ENCODE measurements at places on chromosomes 11 and 22.

- DNase-seq = no peak
These were observed 225.6 kb upstream of the E2F8 start for GRCh38 chr11:19466314-19466713.

DNA sequence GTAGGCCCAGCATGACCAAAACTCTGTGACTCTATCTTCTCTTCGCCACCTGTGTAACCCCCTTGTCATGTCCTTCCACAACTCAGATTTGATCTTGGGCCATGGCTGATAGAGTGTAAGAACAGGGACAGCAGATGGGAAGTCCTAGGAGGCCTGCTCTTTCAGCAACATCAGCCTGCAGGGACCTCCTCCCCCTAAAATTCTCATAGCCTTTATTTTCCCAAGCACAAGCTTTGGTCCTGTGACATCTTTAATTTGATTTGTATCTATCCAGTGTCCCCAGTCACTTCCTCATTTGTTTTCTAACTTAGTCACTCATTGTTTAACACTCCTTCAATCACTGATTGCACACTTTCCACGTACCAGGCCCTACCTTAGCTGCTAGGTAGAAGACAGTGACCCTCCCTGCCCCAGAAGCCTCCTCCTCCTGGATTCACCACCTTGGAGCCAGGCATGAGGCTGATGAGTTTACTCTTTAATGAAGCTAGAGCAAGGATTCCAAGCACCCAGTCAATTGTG lies 5.3 kb downstream of the UBQLN3 start:
- DNase-seq = no peak

GRCh38 chr11:45248501-45249011 lies 37.6 kb downstream of the SYT13 start:
- DNase-seq = no peak

DNA sequence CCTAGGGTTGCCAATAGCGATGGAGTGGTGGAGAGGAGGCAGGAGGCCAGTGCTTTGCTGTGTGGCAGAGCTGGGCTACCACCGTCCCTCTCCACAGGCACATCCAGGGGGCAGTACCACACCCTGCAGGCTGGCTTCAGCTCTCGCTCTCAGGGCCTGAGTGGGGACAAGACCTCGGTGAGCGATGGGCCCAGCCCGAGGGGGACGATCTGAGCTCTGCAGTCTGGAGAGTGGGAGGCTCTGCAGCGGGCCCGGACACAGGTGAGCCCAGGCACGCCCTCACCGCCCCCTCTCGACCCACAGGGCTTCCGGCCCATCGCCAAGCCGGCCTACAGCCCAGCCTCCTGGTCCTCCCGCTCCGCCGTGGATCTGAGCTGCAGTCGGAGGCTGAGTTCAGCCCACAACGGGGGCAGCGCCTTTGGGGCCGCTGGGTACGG lies 2.5 kb downstream of the PKP3 start:
- no peak for DNase-seq

GRCh38 chr11:66251809-66252208 lies 16.6 kb upstream of the RAB1B start:
- DNase-seq = no peak

GRCh38 chr22:22111267-22111751 lies 128.7 kb upstream of the TOP3B start:
- peak; percentile 24 for DNase-seq

- no peak for DNase-seq
These were observed 11.5 kb upstream of the ZC3H12C start for GRCh38 chr11:110081462-110082376.

- DNase-seq = no peak
These were observed 10.7 kb downstream of the OLFML1 start for GRCh38 chr11:7495882-7496551.

DNA sequence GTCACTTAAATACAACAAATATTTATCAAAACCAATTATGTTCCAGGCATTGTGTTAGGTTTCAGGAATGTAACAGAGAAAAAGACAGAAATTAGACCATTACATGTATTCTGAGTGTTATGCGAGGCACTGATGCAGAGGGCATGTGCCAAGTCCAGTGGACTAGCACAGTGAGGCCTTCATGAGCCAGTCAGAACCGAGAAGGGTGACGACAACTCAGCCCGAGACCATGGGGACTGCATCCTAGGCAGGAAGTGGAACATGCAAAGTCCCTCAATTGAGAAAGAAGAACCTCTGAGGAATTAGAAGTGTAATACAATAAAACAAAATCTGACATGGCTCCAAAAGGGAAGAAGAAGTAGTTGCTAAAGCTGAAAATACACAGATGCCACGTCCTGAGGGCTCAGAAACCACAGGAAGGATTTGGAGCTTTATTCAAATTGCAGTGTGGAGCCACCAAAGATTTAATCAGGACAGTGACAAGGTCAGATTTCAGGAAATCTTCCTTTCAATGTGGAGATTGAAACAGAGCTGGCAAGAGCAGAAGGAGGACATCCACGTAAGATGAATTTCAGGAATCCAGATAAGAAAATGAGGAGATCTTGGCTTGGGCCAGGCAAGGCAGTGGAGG lies 529.6 kb downstream of the NTM start:
- no peak for DNase-seq

- no peak for DNase-seq
These were observed 1277.5 kb upstream of the CNTN5 start for GRCh38 chr11:97743205-97743742.

- DNase-seq = no peak
These were observed 76.7 kb upstream of the PICALM start for GRCh38 chr11:86145439-86146156.

DNA sequence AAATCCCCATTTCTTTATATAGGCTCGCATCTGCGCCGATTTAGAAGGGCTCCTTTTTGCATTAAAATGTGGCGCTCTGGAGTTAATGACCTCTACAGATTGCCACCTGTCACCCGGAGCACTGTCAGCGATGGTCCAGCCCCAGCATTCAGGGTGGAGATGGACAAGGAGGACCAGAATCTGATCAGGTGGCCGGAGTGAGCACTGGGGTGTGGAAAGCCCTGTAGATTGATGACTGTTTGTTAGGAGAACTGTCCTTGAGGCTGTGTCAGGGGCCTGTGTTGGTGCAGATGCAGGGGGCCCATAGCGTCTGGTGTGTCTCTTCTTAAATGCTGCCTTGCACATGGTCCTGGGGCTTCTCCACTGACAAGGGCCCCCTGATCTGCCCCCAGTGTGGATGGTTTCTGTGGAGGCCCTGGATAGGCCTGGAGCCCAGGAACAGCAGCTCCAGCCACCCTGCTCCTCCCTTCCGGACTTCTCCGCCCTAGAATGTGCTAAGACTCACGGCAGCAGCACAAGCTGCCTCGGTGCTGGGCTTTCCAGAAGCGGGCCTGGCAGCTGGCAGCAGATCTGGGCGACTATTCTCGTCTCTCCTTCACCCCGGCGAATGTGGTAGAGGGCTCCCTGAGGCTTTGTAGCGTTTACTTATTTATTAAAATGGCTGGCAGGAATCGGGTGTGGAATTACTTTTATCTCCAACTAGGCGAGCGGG lies 1333.3 kb downstream of the BRD1 start:
- no peak for DNase-seq

GRCh38 chr11:14114269-14114668 lies 151.7 kb downstream of the SPON1 start:
- no peak for DNase-seq

DNA sequence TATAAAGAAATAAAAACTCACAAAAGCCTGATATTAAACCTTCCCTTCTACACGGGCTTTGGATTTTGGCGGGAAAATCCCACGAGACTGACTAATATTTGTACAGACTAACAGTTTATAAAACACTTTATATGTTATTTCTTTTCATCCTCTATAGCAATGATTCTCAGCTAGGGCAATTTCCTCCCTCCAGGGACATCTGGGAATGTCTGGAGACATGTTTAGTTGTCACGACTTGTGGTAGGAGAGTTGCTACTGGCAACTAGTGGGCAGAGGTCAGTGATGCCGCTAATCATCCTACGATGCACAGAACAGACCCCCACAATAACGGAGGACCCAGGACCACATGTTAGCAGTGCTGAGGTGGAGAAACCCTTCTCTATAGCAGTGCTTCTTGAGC lies 304.8 kb upstream of the PITPNB start:
- no peak for DNase-seq

GRCh38 chr11:104705490-104706190 lies 192.6 kb downstream of the CASP12 start:
- DNase-seq = peak; percentile 46

DNA sequence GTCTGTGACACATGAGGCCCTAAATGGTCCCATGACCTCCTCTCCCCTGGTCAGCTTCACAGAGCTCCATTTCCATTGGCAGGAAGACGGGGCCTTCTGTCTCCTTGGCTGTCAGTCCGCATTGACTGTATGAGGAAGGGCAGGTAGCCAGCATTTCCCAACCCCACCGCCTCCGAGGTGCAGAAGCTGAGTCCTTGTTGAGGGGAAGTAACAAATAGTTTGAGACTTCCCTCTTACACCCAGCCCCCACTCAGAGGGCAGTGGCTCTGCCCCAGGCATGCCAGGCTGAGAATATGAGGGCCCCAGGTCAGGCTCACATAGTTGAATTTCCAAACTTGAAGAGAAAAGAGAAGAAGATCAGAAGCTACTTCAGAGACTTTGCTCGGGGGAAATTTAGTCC lies 611.1 kb downstream of the BRD1 start:
- no peak for DNase-seq

DNA sequence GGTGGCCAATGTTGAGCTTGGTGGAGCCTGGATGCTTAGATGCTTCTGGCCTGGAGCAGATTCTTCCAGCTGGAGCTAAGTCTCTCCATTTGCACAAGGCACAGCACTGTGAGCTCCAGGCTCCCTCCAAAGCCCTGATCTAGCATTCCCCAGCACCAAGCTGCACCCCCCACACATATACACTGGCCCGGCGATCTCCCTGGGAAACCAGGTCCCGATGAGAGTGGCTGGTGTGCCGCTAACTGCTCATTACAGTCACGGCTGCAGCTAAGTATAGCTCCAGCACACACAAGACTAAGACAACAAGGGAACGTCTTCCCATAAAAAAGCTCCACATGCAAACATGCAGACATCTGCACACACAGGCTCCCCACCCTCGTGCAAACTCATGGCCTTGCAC lies 17.6 kb downstream of the KCNC1 start:
- DNase-seq = no peak

GRCh38 chr11:3623767-3624458 lies 17.9 kb downstream of the ART5 start:
- no peak for DNase-seq

- DNase-seq = no peak
These were observed 6.6 kb upstream of the GRAMD4 start for GRCh38 chr22:46613606-46614021.

DNA sequence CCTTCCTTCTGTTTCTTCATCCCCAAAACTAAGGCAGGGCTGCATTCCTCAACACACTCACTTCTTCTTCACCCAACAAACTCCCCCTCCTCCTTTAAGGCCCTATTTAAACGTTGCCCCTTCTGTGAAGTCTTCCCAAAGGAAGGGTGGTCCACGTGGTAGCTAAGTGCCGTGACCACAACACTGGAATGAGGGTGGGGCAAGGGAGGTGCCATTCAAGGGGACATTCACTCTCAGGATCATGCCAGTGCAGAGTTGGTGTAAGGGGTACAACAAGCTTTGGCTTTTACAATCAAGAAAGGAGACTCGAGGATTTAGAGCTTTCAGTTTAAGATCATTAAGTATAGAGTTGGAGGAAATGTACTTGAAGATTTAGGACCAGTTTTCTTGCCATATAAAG lies 8.0 kb upstream of the MS4A10 start:
- DNase-seq = no peak

- DNase-seq = no peak
These were observed 52.4 kb downstream of the TECTA start for GRCh38 chr11:121153472-121153871.

DNA sequence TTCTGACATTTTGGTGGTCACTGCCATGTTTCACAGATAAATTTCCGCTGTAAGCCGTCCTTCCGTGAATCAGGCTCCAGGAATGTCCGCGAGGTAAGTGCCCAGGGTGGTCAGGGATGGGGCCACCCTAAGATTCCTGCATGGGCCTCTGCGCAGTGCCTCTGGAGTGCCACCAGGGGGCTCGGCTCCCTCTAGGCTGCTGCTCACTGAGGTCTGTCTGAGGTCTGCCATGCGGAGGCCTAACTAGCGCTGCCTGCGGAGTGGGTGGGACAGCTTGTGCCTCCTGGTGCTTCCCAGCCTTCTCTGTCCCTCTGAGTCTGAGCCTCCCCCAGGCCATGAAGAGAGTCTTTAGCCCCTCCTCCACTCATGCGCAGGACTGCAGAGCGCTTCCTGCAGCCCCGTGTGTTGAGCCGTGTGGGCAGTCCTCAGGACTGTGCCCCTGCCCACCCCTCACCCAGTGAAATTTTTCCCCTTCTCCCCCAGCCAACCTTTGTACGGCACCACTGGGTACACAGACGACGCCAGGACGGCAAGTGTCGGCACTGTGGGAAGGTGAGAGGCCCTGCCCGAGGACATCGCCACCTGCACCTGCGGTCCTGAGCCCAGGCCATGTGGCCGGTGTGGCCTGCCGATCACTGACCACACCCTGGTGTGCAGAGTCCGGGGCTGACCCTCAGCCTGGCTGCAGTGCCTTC lies 11.9 kb upstream of the MDK start:
- peak; percentile 65 for DNase-seq
